Stimulated activated CD4-positive, alpha-beta T cell treated with anti-CD3 and anti-CD28 coated beads, Interleukin-2, amount 100 ng/mL, for 24 hours (primary cell): ENCODE measurements at places on chromosomes 5 and 9.

DNA sequence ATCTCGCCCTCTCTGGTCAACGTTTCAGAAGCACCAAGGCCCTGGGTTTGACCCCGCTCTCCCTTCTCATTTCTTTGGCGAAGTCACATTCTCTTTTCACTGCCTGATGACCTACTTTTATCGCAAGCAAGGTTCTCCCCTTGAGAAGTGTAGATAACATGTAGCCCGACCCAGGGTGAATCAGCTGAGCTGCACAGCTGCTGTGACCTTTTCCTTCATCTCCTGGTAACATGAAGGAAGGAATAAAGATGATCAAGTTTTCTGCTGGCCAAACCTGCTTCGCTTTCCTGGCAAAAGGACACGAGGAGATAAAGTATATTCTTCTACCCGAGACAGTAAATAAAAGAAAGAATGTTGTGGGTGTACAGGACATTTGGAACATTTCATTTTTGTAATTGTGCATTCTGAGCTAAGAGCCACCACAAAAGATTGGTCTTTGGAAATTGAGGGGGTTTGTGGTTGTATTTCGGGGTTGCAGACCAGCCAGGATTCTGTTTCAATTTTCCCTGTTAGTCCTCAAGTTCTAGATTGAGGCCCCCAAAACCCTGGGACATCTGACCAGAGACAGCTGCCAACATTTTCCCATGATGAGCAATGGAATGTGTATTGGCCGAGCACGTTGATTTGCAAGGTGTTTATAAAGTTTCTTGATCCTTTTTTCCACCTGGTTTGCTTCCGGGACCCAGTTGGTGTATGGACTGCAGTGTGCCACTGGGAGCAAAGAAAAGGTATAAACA is 155.1 kb upstream of the ZNF462 start:
- DNase-seq: no peak

DNA sequence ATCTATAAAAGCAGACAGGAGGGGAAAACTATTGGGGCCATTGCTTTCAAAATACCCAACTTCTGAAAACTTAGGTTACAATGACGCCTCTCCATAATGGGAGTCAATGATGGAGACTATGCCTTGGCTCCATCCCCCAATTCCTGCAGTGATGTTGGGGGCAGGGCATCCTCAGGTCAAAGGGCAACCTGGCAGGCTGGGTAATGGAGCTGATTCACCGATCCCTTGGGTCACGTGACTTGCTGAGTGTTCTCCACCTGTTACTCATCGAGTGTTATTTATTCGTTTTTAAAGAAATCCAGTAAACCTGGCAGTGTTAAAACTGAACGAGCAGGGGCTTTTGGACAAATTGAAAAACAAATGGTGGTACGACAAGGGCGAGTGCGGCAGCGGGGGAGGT is 244.4 kb downstream of the FAM114A2 start:
- no peak for DNase-seq

- DNase-seq: no peak
Measured at GRCh38 chr9:9002826-9003583, 1203.4 kb upstream of the DMAC1 start.

GRCh38 chr9:6247266-6247665 is 31.7 kb downstream of the IL33 start:
- no peak for DNase-seq

GRCh38 chr5:159424123-159424522 is 93.8 kb upstream of the IL12B start:
- no peak for DNase-seq

- DNase-seq: no peak
Measured at GRCh38 chr5:107616213-107616612, 54.5 kb downstream of the EFNA5 start.

DNA sequence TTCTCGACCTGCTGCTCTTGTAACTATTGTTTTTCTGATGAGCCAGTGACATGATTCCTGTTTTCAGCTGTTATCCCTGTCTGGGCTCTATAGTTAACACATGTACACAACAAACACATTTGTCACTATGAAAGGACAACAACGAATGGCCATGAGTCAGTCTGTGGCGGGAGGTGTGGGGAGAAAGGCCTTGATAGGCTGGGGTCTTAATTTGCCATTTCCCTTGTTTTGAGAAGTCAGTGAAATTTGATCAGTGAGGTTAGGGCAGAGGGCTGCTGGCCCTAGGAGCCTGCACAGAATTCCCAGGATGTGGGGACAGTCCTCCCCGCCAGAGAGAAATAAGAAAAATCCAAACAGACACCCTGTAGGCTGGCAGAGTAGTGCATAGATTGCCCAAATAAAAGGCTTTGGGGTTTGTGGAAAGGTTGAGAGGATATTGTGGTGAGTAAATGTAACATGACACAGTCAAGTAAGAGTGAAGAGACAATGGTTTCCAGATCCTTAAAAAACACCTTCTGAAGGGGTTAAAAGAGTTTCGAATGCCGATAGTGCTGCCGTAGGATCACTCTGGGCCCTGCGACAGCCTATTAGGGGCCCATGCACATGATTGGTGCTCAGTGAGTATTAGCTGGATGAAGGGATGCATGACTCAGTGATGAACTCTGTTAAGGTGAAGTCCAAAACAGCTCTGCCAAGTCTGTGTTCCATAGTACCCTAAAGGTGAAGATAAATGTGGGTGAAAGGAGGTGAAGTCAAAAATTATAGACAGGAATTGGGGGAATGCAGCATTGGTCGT is 110.9 kb upstream of the PRRC1 start:
- no peak for DNase-seq

GRCh38 chr5:58317009-58317408 is 142.9 kb downstream of the PLK2 start:
- DNase-seq: no peak

GRCh38 chr5:72386639-72387038 is 66.5 kb downstream of the PTCD2 start:
- DNase-seq: no peak

DNA sequence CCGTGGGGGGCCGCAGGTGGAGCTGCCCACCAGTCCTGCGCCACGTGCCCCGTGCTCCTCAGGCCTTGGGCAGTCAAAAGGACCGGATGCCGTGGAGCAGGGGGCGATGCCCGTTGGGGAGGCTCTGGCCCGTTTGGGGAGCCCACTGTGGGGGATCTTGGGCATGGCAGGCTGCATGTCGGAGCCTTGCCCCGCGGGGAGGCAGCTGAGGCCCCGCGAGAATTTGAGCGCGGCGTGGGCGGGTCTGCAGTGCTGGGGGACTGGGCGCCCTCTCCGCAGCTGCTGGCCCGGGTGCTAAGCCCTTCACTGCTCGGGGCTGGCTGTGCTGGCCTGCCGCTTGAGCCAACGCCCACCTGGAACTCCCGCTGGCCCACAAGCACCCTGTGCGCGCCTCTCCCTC is 445.6 kb upstream of the EDIL3 start:
- no peak for DNase-seq

DNA sequence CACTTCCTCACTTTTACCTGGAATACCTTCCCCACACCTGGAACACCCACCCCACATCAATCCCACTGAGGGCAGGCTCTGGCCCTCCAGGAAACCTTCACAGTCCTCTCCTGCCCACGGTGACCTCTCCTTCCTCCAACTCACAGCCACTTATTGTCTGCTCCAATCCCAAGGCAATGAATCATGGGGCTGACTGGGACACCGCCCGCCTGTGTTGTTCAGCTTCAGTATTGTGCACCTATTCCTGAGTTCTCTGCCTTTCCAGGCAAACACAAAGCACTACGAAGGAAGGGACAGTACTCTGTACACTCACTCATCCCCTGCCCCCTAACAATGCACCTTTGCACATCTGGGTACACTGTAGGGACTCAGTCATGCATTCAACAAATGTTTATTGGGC is 7.3 kb downstream of the PCDH1 start:
- no peak for DNase-seq

DNA sequence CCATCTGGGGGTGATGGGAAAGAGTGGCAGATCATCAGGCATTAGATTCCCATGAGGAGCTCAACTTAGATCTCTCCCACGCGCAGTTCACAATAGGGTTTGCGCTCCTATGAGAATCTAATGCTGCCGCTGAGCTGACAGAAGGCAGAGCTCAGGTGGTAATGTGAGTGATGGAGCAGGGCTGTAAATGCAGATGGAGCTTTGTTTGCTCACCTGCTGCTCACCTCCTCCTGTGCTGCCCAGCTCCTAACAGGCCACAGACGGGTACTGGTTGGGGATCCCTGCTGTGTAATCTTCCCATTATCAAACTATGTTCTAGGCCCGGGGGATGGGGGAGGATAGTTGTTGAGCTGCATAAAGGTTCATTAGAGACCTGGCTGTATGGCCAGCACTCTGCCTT is 58.4 kb downstream of the UGCG start:
- no peak for DNase-seq

GRCh38 chr9:88628114-88628513 is 93.1 kb downstream of the NXNL2 start:
- DNase-seq: no peak

DNA sequence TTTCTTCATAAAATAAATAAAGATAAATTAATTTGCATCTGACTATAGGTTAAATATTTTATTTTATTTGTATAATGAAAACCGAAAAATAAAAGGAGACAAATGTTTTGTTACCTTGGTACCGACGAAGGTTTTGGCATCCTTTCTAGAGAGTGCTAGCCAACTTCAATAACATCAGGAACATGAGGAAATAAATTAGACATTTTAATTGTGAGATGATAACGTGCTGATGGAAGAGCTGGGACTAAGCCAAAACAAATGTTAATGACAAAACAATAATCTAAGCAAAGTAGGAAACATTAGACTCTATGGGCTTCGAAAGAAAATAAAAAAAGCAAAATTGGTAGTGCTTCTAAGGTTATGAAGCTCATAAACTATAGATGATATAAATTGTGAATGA is 201.0 kb downstream of the IRX2 start:
- no peak for DNase-seq

- no peak for DNase-seq
Measured at GRCh38 chr9:115672477-115673316, 480.9 kb upstream of the PAPPA start.

GRCh38 chr5:172782169-172783039 is 11.4 kb upstream of the DUSP1 start:
- no peak for DNase-seq

- no peak for DNase-seq
Measured at GRCh38 chr5:172766287-172767108, 4.5 kb downstream of the DUSP1 start.

- DNase-seq: no peak
Measured at GRCh38 chr5:68661237-68661636, 432.6 kb upstream of the SLC30A5 start.
